ENCODE measurements at places on chromosomes 7 and 10. TPM values are rescaled to one million over a fixed set of nuclear protein-coding genes. Genes with fewer than 3 reads are reported as not detected.

DNA sequence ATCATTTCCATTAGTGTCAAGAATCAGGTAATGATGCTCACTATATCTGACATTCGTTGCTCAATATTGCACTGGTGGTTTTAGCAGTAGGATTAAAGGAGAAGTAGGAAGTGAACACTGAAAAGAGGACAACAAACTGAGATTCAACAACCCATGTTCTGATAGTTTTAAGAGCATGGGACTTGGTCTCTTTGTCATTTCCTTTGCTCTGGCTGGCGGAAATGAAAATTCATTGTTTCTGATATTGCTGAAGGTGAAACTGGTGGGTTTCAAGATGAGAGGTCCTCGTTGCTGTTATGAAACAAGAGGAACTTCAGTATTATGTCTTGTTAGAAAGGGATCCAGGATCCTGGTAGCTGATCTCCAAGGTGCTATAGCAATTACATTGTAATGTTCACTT, 129.0 kb downstream of the DNAH11 start:
- no peak for DNase-seq

DNA sequence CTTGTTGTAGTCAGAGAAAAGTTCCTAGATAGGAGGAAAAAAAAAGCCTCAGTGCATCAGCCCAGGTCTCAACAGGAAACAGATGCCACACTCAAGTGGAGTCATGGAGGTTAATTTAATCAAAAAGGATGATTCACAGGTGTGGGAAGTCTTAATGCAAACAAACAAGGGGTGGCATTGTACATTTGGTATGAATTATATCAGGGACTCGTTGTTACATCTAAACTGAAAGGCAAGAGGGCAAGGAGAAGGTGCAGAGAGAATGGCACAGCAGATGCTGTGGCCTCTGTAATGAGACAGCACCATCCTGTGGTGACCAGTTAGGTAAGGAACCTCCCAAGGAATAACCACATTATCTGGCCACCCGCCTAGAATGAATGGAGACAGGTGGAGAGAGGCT, 133.7 kb downstream of the PTPRZ1 start:
- DNase-seq, result no peak

DNA sequence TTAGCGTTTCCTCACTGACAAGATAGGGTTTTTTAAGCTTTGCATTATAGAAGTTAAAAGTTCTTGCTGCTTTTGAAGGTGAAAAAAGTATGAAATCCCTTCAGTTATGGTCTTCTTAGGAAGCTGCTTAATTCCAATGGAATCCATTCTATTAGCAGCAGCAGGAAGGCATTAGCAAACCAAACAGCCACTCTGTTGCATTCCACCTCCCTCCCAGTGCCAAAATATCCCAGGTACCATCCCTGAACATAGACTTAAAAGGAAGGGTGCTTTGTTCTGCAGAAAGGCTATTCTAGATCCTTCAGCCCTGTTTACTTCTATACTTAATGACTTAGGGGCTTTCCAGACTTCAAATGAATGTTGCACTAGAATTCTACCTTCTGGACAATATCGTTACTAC, 23.8 kb downstream of the ENO4 start:
- no peak for DNase-seq

DNA sequence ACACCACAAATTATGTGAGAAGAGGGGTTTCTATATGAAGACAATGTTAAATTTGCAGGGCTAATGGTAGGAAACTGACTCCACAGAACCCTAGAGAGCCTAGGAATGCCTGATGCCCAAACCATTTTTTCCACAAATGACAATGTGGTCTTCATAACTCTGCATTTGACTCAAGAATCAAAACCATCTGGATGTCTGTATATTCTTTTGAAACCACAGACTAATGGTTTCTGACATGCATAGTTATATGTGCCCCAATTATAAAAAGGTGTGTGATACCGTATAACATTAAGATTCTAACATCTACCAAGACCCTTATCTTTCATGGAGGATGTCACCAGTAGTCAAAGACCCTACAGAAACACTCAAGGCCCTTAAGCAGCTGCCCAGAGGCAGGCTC, 20.3 kb downstream of the SEC61G start:
- DNase-seq, result no peak

DNA sequence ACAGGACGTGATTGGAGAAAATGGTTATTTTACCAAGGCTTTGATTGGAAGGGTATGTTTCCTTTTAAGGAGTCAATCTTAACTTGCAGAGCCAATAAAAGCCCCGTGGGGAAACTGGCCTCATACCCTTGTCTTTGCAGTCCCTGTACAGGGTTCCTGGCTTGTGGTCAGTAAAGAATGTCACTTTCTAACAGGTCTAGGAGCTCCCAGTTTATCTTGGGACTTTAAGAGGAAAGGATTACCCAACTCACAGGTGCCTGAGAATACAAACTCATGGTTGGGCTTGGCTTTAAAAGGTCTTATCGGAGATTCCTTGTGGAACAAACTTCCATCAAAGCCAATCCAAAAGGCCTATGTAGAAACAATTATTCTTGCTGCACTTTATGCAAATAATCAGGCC, 221.8 kb downstream of the PHF14 start:
- no peak for DNase-seq

GRCh38 chr10:71708897-71709882, 10.4 kb downstream of the C10orf105 start:
- DNase-seq, result no peak

GRCh38 chr10:91163869-91164474, 56.5 kb upstream of the PCGF5 start:
- DNase-seq, result peak; percentile 41

DNA sequence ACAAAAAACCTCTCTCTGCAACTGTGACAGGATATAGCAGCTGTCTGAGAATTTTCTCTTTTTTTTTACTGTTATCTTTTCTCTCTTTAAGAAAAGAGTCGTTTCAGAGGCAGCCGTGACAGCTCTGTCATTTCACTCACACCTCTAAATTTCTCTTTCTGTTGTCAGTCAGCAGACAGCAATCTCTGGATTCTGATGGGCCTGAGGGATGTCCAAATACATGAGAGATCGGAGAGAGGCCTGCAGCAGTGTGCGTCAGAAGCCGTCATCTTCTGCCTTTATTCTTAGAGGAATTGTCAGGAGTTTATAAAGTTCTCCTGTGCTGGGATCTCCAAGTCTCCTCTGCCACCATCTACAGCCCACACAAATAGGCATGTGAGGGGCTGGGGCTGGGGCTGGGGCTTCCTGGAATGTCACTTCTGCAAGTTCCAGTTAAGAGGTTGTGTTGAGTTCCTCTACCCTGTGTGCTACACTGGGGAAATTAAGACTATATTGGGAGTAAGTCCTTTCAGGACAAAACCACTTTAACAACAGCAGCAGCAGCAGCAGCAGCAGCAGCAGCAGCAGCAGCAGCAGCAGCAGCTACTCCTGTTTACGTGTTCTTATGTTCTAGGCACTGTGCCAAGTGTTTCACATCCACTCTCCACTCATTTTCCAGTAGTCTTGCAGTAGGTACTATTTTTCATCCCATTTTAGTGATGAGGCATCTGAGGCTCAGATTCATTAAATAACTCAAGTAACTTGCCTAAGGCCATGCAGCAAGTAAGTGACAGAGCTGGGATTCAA, 541.3 kb downstream of the LRMDA start:
- DNase-seq, result no peak

DNA sequence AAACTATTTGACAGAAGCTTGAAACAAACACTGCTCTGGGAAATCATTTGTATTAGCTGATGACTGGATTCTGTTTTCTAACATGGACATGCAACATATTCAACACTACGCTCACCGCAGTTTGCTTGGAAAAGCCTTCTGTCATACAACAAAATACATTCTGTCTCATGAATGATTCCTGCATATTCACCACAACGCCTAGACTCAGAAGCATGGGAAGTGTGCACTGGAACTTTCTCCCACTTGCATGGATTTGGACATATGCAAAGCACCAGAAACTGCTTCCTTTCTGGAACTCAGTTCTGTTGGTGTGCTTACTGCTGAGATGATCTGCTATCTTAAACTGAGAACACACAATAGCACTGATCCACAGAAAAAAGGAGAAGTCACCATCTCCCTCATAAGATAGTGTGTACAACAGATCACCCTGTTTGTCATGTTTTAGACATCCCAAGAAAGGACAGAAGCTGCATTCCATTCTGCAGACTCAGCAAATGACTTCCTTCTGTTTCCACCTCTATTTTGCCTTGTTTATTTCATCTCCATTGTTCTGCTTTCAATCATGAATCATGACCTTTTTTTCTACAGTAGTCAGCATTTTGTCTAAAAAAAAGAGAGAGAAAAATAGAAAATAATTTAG, 115.8 kb downstream of the HTR7 start:
- no peak for DNase-seq

The CFTR gene
- not detected for total RNA-seq

The AGAP3 gene
- 19.7 TPM for total RNA-seq

The OR6B1 gene
- not detected for total RNA-seq

The PDZD7 gene
- 0.74 TPM for total RNA-seq
